Muscle of arm (tissue), 14 donors: ENCODE measurements at places on chromosomes 3 and 15. TPM values are rescaled to one million over a fixed set of nuclear protein-coding genes. Genes with fewer than 3 reads are reported as not detected.

GRCh38 chr3:28334552-28334951 lies 14.0 kb upstream of the ZCWPW2 start:
- DNase-seq, result no peak

GRCh38 chr3:58804914-58805313 lies 138.3 kb upstream of the FAM3D start:
- no peak for DNase-seq

DNA sequence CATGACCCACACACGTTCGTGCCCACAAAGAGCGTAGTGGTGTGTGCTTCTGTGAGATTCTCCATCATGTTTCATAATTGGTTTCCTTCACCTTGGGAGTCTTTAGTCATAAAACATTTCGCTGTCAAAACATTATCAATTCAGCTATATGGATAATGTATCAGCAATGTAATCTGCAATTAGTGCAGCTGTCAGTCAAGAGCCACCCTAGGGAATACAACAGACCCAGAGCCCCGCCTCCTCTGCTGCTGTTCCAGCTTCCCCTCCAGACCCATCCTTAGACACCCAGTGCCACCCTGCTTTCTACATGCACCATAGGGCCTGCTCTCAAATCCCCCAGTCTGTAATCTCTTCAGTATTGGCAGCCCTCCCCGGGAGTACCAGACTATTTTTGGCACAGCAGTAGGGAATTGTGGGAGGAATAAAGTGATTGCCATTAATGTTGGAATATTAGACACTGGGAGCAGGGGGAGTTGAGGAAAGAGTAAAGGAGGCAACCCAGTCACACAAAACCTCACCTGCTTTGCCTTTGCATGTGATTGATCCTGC lies 31.5 kb upstream of the C3orf80 start:
- no peak for DNase-seq

PIGZ gene
- polyA plus RNA-seq, result 2.0 TPM

DNA sequence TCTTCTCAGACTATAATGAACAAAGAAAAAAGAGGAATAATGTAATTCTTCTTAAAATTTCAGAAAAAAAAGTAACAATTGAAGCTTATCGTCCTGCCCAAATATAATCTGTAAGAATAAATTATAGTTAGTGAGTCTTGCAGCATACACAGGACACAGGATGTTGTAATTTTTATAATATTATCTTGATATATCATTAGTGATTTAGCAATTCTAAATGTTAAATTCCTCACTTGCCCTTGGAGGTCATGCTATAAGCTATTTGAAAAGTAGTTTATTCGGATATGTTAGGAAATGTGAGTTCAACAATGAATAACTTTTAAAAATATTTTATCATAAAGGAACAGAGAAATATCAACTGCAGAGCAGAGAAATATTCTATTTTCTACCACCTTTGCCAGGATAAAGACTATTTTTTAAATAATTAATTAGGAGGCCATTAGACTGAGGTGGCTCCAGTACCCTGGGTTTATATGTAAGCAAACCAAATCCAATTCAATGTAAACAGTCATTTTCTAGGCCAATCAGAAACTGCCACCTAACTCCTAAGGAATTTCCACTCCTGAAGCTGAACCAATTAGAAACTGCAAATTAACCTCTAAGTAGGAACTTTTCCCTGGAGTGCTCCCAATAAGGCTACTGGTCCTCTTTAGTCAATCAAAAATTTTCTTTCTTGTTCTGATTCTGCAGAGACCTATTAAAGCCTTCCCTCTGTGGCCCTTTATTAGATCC lies 1109.3 kb downstream of the ROBO2 start:
- no peak for DNase-seq
